ENCODE measurements at places on chromosomes 7 and 10.

- DNase-seq: no peak
Measured at GRCh38 chr7:46534664-46535588, 613.9 kb upstream of the IGFBP3 start.

DNA sequence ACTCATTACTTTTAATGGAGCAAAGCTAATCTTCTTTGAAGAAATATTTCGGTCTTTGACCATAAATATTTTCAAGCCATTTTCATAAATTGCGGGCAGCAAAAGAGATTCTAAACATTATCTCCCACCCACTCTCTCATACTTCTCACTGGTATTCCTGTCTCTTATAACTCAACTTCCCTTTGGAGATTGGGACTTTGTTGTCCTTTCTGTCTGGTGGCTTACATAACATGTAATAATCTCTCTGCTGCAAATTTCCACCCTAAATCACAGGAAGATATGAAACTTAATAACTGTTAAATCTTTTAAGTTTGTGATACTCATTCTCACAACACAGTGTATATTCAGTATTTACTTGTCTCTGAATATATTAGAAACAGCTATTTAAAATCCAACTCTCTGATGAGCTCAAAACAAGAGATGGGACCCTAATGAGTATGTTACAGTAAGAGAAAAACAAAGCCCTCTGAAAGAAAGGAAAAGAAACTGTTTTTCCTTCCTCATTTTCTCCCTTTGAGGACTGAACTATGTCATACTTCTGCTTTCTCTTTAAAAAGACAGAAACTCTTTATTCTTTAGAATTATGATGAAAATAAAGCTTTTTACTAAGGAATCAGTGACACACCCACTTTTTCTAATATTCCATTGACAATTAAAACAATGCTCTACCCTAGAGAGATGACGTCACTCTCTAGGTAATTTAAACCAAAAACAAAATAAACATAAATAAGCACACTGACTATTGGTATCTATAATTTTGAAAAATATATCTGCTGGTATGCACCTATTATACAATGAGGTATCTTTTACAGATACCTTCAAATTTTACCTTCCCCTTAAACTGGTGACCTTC lies 14.7 kb downstream of the CALCR start:
- no peak for DNase-seq

DNA sequence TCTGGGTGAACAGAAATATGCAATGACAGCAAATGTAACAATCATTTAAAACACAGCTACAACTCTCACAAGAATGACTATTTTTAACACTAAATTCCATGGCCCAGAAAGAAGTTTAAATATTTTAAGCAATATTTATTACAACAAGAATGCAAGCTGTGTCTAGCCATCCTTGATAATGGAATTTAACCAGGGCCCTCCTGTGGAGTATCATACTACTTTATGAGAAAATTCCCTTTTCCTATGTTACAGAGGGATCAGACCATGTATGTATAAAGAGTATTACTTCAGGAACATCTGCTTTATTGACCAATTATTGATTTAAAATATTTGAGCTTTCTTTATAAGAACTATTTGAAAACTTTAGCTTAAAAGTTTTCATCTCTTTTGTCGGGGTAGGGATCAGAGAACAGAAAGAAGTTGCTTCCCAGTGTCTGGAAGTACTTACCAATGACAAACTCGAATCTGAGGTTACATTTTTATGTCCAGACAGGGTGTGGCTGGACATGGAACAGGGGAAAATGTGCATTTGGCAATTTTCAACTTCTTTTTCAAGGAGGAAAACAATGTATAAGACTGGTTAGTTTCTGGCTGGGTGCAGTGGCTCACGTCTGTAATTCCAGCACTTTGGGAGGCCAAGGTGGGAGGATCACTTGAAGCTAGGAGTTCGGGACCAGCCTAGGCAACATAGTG lies 48.3 kb upstream of the NRBF2 start:
- DNase-seq: no peak

DNA sequence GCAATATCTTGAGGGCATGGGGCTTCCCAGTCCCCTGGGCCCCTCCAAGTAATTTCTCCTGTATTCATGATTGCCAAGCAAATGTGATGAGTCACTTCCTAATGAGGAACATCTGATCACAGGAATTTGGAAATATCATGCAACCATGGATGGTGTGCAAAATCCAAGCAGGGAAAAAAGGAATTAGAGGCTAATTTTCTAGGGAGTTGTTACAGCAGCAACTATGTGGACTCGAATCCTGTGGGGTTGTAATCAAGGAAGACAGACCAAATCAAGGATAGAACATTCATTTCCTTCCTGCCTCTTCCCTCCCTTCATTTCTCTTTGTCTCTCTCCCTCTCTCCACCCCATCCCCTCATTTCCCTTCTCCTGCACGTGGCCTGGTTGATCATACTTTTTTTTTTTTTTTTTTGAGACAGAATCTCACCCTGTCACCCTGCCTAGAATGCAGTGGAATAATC lies 23.9 kb upstream of the AGFG2 start:
- no peak for DNase-seq

DNA sequence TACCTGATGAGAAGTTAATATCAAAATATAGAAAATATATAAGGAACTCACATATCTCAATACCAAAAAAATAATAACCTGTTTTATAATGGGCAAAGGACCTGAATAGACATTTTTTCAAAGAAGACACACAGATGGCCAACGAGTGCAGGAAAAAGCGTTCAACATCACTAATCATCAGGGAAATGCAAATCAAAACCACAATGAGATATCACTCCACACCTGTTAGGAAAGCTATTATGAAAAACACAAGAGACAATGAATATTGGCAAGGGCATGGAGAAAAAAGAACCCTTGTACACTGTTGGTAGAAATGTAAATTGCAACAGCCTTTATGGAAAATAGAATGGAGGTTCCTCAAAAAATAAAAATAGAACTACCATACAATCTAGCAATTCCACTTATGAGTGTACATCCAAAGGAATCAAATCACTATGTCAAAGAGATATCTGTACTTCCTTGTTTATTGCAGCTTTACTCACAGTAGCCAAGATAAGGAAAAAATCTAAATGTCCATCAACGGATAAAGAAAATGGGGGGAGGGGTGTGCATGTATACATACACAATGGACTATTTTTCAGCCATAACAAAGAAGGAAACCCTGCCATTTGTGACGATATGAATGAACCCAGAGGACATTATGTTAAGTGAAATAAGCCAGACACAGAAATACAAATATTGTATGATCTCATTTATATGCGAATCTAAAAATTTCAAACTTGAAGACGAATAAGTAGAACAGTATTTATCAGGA lies 3.6 kb upstream of the ALOX5 start:
- DNase-seq: no peak

DNA sequence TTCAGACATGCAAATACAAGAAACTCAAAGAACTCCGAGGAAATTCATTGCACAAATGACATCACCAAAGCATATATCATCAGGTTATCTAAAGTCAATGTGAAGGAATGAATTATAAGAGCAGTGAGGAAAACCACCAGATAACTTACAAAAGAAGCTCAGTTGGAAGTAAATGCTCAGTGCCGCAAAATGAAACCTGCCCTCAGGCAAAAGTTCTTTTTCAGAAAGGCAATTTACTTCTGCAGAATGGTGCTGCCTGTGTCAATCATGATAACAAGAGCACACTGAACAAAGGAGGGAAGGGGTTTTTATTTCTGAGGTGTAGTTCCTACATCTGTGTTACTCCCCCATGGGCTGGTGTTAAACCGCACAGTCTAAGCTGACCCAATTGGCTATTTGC lies 550.6 kb upstream of the SEMA3D start:
- no peak for DNase-seq

DNA sequence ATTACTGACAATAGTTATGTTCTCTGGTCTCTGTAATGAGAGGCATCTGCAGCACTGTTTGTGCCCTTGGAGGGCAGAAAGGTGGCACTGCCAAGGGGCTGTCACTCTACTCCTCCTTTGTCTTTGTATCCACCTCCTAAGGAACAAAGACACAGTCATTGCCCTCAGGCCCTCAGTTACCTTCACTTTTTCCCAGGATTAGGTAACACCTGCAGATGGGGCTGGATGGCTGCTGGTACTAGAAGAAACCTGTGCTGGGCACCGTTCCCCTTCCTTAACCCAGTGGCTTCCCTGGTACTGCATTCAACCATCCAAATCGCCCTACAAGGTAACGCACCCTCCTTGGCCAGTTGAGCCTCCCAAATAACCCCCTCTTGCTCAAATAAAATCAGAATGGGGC lies 246.9 kb upstream of the NEBL start:
- DNase-seq: no peak

GRCh38 chr10:5467207-5467535 lies 32.2 kb downstream of the CALML5 start:
- DNase-seq: no peak
